Hematopoietic multipotent progenitor cell treated with erythropoietin and hydrocortisone succinate and interleukin-3 and kit ligand, for 4 days (in vitro differentiated cells): ENCODE measurements at places on chromosomes 5 and 9.

DNA sequence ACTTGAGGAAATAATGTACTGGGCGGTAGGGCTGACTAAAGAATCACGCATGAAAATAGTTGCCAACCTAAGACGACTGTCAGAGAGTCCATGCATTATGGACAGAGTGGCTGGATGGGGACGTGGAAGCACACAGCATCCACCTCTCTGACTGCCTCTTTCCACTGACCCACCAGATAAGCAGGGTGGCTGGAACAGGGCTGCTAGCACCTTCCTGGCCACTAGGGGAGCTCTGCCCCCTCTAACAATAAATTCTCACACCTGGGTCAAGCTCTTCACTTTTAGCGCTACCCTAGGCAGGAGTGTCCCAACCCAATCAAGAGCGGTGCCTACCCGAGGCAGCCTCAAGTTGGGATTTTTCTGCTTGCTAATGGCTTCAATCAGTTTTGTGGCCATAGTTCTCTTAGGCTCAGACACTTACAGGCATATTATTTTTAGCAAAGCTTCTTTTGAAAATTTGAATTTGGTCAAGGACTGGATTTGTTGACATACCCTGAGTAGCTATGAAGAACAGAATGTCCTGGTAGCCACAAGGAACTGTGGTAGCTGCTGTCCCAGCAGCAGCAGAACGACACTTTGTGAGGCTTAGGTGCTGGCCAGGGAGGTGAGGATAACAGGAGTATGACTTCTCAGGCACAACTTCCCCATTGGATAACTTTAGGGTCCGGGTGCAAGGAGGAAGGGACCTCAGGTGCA, 6.9 kb upstream of the TPM2 start:
- peak; percentile 75 for DNase-seq

DNA sequence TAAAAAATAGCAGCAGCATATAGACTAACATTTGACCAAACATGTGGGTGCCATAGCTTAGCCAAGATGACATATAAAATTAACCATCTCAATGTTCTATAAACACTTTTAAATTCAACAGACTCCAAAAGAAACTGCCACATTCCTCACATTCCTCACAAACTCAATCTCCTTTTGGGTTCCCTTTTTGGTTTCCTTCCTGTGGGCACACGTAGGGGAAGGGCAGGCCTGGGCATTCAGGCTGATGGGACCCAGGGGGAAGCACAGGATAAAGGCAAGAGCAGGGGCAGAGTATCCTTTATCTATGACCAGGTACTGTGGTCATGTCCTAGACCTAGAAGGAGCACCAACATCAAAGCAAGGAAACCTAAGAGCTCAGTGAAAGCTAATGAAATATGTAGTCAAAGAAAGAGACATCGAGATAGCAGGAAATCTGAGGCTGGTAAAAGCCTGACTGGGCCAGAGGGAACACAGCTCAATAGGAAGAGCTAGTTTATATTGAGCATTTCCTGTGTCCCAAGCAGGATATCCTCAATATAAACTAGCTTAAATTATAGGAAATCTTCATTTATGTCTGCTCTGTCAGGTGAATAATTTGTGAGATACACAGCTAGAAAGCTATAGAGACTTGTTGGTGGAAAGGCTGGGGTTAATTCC, 13.6 kb upstream of the ERAP1 start:
- DNase-seq, result no peak

DNA sequence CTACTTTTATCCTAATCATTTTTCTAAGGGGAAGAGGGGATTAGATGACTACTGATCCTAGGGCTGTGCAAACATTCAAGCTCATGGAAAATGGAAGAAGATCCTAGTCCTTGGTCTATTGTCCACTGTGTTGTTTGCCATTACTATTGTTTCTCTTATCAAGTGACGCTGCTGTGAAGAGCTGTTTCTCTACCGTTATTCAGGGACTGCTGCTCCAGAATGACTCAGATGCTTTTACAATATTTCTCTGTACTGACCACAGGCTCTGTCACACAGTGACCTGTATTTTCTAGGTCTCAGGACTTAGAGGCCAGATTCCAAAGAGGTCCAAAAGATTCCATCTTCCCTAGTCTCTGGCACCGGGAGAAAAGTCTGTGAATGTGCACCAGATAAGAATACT, 159.5 kb upstream of the CHD1 start:
- DNase-seq, result no peak

DNA sequence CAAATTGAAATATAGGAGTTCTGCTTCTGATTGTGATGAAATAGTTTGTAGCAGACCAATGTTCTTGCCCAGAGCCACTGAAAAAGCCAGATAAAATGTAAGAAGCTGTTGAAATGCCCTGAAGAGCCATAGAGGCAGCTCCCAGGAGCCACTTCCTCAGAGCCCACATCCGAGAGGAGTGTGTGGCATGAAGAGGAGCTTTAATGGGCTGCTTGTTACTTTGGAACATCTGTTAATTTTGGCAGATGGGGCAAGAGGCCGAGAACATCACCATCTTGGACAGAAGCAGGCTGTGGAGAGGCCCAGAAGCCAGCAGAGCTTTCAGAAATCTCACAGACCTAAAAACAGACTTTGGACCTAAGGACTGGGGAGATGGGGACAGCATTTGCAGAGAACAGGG, 370.8 kb downstream of the GADD45G start:
- DNase-seq, result no peak

- no peak for DNase-seq
Observed at GRCh38 chr5:161098516-161098915, 246.5 kb upstream of the ATP10B start.
